ENCODE measurements at places on chromosomes 1 and 21.
A peak's percentile ranks its signal among the peaks of the same experiment; 100 is the strongest.

GRCh38 chr1:64745181-64745985 lies 508 bp downstream of the RAVER2 start:
- peak; percentile 31 for DNase-seq

DNA sequence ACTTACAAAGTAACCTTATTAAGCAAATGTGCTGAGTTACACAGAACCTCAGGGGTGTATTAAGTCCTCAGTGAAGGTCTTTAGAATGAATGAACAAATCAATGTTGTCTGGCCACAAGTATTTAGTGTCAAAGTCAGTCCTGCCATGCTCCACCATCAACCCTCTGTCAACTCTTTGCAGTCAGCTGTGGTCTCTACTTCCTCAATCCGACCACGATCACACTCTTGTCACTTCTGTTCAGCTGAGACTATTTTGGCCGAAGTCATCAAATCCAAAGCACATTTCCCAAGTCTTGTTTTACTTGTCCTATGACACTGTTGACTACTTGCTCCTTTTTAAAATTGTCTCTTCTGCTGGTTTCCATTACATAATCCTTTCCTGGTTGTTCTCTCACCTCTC lies 173.5 kb downstream of the ST6GALNAC5 start:
- no peak for DNase-seq

GRCh38 chr1:246831543-246831942 lies 100.2 kb downstream of the AHCTF1 start:
- DNase-seq, result no peak

DNA sequence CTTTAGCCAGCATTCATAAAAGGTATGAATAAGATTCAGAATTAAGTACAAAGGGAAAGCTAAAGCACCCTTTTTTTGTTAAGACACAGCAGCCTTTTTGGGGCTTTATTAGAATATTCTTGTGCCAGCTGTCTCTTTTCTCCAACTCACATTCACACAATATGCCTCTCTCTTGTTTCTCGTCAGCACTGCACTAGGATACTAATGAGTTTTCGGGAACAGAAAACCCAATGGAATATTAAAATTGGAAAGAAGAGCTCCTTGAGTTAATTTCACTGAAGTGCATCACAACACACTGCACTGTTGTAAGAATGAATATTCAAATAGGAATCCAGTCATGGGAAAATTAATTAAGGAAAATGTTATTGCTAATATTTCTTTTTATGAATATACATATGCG lies 410.4 kb upstream of the BEND5 start:
- DNase-seq, result no peak

DNA sequence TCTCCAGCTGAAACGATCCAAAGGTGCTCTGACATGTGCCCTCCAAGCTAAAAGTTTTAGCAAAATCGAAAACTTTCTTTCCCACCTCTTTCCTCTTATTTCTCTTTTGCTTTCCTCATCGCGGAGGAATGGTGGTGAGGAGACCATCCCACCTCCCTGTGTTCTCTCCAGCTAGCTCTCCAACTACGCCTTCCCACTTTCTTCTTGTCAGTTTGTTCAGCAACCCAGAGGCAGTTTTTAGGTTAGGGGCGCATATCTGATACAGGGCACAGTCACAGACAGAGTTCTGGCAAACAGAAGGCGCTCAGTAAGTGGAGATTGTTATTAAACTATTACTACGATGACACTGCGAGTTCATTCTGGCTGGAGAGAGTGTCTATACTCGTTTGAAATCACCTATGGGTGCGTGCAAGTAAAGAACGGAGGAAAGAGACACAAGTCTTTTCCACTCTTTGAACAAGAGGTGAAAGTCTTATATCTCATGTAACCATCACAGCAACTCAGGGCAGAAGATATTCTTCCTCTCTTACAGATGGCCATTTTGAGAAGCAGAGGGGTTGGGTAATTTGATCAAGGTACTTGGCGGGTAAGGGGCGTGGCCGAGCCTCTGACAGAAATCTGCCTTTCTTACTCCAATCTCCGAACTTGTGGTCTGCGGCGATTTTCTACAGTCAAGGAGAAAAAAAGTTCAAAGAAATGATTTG lies 13.9 kb downstream of the HLX start:
- DNase-seq, result no peak

DNA sequence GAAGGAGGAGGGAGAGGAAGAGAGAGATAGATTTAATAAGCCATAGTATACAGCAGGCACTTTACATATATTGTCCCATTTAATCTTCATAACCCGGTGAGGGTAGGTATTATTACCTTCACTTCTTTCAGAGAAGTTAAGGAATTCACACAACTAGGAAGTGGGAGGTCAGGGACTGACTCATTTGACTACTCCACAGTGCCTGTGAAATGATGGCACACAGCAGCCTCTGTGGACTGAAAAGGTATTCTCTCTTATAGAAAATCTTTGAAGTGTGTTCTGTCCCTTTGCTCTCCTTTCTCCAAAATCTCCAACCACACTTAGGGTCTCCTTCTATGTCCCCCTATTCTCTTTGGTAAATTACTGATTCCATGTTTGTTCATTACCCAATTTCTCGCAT lies 23.9 kb downstream of the PALMD start:
- no peak for DNase-seq

DNA sequence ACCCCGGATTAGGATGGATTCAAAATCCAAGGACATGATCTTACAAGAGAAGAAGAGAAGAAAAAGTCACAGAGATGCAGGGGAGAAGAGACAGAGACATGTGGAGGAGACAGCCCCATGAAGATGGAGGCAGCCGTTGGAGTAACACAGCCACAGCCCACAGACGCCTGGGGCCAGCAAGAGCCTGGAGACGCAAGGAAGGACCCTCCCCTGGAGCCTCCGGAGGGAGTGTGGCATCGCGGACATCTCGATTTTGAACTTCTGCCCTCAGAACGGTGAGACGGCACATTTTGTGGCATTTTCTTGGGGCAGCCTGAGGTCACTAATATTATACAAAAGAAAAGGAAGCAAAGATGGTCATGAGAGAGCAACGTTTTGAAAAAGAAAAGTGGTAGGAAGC lies 28.8 kb downstream of the ABCG1 start:
- no peak for DNase-seq

DNA sequence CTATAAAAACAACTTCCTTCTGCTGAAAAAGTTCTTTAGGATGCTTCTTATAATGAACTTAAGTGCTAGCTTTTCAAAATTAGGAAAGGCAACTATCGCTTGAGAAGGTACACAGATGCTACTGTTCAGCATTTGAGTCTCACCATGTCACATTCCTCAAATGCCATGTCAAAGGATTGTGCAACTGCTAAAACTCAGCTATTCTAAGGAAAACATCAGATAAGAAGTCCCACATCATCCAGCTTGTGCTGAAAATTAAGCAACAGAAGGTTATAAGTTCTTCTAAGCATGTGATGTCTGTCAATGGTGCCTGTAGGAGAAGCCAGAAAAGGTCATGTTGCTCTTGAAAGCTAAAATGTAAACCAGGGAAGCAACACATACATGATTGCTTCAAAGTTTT lies 36.5 kb downstream of the MCOLN2 start:
- DNase-seq, result peak; percentile 96

DNA sequence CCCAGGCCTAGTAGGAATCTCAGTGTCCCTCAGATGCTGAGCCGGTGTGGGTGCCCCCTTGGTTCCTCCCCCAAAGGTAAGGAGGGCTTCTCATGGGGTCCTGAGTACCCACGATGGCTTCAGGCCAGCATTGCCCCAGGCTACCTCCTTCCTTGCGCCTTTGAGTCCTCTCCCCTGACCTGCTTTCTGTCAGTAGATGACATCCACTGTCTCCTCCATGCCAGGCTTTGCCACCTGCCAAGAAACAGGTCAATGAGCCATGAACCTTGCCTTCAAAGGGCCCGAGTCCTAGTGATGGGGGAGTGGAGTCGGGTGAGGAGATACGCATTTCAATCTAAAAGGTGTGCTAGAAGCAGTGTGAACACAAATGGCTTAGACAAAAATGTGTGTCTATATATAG lies 15.6 kb downstream of the WNT4 start:
- DNase-seq, result no peak

DNA sequence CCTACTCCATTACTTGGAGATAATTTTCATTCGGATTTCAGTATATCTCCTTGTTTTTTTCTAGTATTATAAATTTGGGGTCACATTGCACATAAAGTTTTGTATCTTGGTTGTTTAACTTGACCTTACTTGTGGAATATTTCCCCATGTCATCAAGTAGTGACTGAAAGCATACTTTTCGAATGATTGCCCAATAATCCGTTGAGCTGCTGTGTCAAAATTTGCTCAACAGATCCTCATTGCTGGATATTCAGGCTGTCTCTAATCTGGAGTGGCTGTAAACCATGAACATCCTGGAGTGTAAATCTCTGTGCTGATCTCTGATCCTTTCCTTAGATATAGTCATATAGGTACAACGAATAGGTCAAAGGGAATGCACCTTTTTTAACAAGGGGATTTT lies 4.9 kb downstream of the NIPAL3 start:
- peak; percentile 24 for DNase-seq

DNA sequence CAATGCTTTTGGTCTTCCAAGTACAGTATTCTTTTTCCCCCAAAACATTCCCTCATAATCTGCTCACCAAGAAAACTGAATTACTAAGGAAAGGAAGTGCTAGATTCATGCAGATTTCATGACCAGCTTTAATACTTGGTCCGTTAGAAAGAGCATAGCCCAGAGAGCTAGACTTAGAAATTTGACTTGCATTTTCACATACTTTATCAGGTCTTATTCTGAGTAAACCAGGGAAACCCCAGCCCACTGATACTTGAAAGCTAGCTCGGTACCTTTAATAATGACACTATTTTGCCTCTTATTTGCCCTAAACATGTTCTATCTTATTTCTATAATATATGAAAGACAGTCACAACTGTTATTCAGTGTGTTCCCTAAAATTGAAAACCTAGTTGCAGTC lies 204.5 kb downstream of the TTLL7 start:
- DNase-seq, result no peak

DNA sequence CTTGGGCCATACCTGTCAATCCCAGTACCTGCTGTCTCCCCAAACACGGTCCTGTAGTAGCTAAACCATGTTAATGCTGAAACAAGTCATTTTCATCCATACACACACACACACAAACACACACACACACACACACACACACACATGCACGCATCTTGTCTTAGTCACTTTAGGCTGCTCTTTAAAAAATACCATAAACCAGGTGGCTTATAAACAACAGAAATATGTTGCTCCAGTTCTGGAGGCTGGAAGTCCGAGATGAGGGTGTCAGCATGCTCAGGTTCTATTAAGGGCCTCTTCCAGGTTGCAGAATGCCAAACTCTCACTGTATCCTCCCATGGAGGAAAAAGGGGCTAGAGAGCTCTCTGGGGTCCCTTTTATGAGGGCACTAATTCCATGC lies 129.9 kb downstream of the NTPCR start:
- peak; percentile 53 for DNase-seq

GRCh38 chr1:170250531-170251276 lies 104.9 kb downstream of the NTMT2 start:
- DNase-seq, result no peak

DNA sequence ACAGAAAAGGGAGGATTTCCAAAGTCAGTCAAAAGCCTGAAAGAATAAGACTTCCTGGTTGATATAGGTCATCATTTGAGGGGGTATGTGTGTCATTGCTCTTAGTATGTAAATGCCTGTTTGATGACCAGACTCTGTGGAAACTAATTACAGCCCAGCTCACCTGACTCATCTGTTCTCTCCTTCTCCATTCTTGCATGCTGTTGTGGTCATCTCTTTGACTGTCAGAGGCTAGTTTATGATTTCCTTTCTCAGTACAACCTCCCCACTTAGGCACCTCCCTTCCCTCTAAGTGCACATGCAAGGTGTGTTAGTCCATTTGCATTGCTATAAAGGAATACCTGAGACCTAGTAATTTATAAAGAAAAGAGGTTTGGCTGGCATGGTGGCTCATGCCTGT lies 2.4 kb upstream of the C1orf116 start:
- DNase-seq, result no peak

DNA sequence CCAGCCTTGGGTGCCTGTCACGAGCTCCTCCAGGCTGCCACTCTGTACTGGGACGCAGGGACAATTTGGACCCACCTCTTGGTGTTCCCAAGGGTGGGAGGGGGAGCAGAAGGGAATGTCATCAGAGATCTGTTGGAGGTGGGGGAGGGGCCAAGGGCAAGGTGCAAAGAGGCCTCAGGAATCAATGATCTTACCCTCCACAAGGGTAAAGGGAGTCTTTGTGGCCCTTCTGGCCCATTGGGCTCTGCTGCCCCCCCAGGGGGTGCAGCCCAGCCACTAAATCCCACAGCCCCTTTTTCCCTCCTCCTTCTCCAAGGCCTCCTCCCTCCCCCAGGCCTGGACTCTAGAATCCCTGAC lies 8.5 kb downstream of the TTC39A start:
- DNase-seq, result no peak

- DNase-seq, result no peak
Observed at GRCh38 chr1:54844564-54844963, 42.4 kb downstream of the DHCR24 start.

DNA sequence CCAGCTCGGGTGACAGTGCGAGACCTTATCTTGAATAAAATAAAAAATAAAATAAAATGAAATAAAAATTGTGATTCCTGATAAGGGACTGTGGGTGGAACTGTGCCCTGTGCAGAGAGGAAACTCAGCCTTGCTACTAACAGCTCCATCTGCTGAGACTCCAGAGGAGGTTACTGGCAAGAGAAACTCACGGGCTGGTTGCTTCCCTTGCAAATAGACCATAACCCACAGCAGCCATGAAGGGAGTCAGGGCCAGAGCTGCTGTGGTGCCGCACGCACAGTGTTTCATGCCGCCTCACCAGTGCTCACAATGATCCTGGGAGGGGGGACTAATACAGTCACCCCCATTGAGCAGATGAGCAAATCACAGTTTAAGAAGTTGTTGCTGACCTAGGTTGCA lies 13.7 kb downstream of the ZBTB17 start:
- no peak for DNase-seq

DNA sequence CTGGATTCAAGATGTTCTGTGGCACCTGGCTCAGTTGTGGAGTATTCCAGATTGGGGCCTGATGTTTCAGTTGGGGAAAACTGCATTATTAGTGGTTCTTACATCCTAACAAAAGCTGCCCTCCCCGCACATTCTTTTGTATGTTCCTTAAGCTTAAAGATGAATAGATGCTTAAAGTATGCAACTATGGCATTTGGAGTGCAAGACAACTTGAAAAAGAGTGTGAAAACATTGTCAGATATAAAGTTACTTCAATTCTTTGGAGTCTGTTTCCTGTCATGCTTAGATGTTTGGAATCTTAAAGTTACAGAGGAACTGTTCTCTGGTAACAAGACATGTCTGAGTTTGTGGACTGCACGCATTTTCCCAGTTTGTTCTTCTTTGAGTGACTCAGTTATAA lies 7.2 kb downstream of the FPGT start:
- no peak for DNase-seq

GRCh38 chr1:109790735-109791494 lies 27.2 kb upstream of the EPS8L3 start:
- peak; percentile 58 for DNase-seq

GRCh38 chr1:20138961-20139550 lies at the start of gene PLA2G2F:
TSS of gene PLA2G2F (plus strand) at chr1:20139323. CDS start at chr1:20139428, 105 bp downstream.
- DNase-seq, result no peak

DNA sequence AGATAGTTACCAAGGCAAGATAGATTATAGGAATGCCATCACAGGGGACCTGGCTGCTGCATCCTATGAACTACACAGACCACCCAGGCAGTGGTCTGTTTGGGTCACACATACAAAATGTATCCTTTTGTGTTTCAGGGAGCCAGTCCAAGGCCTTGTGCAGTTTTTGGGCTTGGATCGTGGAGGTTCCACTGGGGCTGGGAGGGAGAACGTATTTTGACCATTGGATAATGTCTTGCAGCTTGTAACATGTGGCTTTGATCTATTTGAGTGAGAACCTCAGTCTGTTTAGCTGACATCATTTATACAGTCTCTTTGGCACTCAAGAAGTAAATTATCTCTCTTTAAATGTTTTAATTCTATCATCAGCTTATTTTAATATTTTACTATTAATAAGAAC lies 147.3 kb downstream of the DUSP10 start:
- DNase-seq, result no peak

Data from trophoblast cell (in vitro differentiated cells and primary cell).